ENCODE measurements at places on chromosomes 7 and 10.

- no peak for DNase-seq
Measured at GRCh38 chr10:6202098-6202683, 541 bp upstream of the PFKFB3 start.

DNA sequence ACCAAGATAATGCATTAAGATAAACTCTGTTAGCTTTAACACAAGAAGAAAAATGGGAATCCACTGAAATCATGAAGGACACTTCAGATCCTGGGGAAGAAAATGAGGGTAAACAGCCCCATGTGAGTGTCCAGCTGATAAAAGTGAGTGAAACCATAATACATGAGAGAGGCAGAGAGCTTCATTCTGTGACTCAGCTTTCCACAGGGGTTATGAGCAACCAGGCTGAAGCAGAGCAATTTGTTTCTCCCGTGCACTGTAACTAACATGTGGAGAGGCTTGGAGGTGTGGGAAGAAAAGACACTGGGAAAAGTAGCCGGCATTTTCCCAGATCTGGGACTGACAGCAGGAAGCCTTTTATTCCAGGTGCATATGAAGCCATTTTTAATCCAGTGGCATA lies 971.7 kb downstream of the ANKRD7 start:
- no peak for DNase-seq

GRCh38 chr7:51255536-51256208 lies 60.9 kb downstream of the COBL start:
- DNase-seq, result no peak

GRCh38 chr10:63819753-63820329 lies 298.6 kb downstream of the REEP3 start:
- peak; percentile 50 for DNase-seq

DNA sequence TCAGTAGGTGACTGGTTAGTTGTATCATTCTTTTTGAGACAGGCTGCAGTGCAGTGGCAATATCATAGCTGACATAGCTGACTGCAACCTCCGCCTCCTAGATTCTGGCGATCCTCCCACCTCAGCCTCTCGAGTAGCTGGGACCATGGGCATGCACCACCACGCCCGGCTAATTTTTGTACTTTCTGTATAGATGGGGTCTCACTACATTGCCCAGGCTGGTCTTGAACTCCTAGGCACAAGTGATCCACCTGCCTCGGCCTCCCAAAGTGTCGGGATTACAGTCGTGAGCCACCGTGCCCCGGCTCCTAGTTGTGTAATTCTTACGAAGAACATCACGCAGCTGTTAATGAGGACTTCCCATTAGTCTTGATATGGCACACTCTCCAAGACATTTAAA lies 123.4 kb upstream of the VKORC1L1 start:
- no peak for DNase-seq

DNA sequence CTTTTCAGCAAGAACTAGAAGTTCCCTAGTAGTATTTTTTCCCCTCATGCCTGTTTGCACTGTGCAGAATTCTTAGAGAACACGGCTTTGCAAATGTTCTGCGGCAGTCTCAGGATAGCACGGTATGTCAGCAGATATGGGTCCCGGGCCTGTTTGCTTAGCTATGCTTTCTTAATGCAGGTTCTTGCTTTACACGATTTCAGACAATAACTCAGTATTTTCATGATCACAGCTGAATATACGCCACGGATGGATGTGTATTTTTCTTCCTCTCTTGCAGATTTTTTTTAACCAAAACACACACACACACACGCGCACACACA lies 137.3 kb downstream of the HECW1 start:
- DNase-seq, result no peak

DNA sequence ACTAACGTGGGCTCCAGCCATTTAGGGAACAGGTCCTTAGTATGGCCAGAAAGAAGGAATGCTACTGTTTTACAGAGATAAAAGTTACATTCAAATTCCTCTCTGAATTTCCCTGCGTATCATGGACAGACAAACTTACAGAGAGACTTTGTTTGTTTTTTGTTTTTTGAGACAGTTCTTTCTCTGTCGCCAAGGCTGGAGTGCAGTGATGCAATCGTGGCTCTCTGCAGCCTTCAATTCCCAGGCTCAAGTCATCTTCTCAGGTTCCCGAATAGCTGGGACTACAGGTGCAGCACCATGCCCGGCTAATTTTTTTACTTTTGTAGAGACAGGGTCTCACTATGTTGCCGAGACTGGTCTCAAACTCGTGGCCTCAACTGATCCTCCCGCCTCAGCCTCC lies 64.5 kb upstream of the MPP7 start:
- DNase-seq, result no peak

- DNase-seq, result no peak
Measured at GRCh38 chr10:107708981-107709380, 544.5 kb upstream of the SORCS1 start.

GRCh38 chr10:16606421-16606820 lies 84.7 kb upstream of the C1QL3 start:
- DNase-seq, result no peak

DNA sequence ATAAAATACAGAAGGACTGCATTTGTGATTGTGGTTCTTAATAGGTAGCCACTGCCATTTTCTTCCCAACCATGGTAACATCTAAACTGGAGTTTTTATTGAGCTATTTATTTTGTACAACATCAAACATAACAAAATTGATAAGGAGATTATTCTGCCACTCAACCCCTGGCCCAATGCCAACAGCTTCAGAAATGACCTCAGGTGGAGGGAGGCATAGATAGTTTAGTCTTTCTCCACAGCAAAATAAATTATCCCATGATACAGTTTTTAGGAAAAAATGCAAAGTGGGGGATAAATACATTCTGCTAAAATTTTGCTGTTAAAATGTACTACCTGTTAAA lies 57.6 kb downstream of the LRRTM3 start:
- no peak for DNase-seq

DNA sequence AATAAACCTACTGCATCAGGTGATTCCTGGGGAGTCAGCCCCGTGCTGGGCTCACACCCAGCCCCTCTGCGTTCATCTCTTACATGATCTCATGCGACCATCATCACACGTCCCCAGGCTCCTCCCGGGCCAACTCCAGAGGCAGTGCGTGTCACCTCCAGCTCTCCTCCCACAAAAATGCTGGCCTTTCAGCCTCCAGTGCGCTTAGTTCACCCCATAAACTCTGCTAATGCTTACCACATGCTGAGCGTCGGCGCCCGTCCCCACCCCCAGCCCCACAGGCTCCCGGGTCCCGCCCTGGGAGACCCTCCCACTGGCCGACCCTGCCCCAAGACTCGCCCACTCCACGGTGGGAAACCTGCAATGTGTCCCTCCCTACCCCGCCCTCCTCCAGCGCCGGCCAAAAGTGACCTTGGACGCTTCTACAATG lies 816 bp upstream of the SDK1 start:
- no peak for DNase-seq

DNA sequence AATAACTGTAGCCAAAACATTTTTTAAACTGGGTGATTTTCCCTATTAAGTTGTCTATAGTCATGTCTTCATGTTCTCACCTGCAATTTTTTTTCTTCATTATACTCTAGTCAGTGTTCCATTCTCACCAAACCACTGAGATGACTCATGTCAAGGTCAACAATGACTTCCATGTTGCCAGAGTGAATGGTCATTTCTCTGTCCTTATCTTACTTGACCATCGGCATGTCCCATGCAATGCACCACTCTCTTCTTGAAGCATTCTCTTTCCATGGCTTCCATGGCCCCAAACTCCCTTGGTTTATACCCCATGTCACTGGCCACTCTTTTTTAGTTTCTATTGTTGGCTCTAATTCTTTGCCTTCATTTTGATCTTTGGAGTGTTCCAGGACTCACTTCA lies 173.9 kb downstream of the PPP1R17 start:
- DNase-seq, result no peak

DNA sequence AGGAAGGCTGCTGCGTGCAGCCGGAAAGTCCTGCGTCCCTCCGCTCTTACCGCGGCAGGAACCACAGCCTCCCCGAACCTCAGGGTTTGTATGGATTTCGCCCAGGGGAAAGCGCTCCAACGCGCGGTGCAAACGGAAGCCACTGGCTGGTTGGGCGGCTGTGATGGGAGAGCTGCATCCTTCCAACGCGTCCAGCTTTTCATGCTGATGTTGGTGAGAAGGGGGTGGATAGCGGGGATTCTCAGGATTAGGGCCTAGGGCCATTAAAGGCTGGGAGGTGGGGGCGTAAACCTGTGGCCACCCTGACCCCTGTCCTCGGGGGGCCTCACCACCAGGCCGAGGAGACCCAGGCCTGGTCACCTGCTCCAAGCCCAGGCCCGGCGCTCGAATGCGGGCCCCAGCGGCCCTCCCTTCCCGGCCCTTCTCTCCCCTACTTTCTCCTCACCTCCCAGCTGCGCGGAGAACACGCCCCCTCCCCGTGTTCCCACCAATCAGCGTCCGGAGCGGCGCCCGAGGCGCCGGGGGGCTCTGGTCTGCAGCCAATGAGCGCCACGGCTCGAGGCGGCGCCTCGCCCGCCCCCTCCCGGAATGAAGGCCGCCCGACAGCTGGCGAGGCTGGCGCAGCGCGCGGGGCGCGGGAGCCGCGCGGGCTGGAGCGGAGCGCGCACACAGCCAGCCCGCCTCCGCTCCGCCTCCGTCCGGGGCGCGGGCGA lies 458 bp upstream of the NANOS1 start:
- DNase-seq, result peak; percentile 19

DNA sequence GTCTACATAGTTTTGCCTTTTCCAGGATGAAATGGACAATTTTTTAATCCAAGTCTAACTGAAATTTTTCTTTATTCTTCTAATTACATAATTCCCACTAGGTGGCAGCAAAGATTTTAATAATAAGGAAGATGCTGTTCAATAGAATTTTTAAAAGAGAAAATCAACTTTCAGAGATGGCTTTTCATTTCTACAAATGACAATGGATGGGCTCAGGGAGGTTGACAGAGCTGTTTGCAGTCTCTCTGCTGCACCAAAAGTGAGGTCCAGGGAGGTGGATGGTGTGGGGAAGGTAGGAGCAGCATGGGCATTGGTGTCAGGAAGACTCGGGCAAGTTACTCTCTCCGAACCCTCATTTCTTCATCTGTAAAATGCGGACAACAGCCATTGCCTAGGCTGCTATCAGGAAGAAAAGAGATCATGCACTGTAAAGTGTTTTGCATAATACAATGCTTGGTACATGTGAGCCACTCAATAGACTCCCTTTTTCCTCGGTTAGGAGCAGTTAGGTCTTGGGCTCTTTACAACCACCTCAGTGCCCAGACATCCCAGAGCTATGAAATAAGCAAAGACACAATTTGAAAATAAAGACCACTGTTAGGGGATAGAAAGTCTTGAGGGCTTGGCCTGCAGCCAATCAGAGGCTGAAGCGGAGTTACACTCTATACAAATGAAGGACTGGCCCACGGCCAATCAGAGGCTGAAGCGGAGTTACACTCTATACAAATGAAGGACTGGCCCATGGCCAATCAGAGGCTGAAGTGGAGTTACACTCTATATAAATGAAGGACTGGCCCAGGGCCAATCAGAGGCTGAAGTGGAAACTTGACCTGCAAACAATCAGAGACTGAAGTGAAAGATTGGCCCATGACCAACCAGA lies 107.1 kb downstream of the ABLIM1 start:
- peak; percentile 17 for DNase-seq

DNA sequence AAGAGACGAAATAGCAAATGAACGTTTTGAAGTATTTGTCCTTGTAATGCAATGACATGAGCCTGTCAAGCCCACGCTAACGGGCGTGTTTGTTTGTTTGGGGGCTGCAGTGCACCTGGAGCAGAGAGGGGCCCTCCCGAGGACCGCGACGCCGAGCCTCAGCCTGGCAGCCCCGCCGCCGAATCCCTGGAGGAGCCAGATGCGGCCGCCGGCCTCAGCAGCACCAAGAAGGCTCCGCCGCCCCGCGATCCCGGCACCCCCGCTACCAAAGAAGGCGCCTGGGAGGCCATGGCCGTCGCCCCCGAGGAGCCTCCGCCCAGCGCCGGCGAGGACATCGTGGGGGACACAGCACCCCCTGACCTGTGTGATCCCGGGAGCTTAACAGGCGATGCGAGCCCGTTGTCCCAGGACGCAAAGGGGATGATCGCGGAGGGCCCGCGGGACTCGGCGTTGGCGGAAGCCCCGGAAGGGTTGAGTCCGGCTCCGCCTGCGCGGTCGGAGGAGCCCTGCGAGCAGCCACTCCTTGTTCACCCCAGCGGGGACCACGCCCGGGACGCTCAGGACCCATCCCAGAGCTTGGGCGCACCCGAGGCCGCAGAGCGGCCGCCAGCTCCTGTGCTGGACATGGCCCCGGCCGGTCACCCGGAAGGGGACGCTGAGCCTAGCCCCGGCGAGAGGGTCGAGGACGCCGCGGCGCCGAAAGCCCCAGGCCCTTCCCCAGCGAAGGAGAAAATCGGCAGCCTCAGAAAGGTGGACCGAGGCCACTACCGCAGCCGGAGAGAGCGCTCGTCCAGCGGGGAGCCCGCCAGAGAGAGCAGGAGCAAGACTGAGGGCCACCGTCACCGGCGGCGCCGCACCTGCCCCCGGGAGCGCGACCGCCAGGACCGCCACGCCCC lies 118.5 kb downstream of the CYTH3 start:
- no peak for DNase-seq

DNA sequence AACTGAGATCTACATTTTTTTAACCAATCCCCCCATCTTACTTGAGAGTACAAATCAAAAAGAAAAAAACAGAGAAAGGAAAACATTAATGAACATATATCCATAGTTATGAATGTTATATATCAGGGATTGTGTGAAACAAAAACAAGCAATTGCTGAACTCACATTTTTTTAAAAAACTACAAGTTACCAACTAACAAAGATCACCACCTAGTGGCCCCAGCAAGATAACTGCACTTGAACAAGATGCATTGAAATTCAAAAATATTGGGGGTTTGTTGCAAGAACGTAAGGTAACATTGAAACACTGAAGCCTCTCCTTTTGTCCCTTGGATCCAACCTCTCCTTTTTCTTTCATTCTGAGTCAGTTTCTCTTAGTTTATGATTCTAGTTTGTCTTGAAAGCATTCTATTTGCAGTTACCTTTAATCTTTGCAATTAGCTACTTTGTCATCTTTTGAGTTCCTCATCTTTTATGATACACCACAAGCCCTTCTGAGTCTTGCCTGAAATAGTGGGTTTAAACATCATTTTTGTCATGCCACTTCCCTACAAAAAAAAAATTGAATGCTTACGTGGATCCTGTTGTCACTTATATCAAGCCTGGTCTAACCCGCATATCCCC lies 87.3 kb upstream of the TES start:
- DNase-seq, result peak; percentile 40

GRCh38 chr10:104638861-104639589 lies 2.1 kb upstream of the SORCS3 start:
- DNase-seq, result no peak

- DNase-seq, result no peak
Measured at GRCh38 chr7:156604836-156605695, 35.5 kb upstream of the RNF32 start.

GRCh38 chr7:71239586-71240268 lies 107.8 kb downstream of the GALNT17 start:
- DNase-seq, result peak; percentile 21

Data from NCI-H1694 treated with DMSO at 0.1 percent for 48 hours (cell line).